ENCODE measurements at places on chromosomes 3 and 15.

- no peak for DNase-seq
Observed at GRCh38 chr3:171005648-171006047, 20.9 kb downstream of the SLC2A2 start.

GRCh38 chr3:43210049-43211027 lies 76.0 kb upstream of the SNRK start:
- DNase-seq = no peak

- DNase-seq = no peak
Observed at GRCh38 chr15:79846539-79846938, 50.3 kb downstream of the MTHFS start.

DNA sequence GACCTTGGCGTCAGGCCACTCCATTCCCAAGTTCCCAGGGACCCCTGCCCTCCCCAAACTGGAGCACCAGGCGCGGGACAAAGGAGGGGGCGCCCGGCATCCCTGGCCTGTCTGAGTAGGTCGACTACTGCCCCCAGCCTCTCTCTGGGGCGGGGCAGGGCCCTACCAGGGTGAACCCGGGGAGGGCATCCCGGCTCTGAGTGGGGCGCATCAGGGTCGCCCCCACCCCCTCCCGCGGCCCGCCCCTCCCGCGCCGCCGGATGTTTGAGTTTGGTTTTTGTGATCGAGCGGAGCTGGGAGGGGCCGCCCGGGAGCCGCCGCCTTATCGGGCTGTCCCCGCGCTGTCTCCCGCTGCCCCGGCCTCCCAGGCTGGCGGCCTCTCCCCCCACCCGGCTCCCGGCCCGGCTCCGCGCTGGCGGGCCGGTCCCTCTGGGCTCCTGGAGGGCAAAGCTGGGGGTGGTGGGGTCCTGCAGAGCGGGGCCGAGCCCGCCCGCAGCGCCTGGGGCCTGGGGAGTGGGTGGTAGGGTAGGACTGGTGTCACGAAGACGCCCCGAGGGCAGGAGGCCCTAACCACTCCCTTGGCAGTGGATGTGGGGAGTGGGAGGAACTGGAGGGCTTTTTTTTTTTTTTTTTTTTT lies 47.2 kb upstream of the SMAD6 start:
- no peak for DNase-seq

DNA sequence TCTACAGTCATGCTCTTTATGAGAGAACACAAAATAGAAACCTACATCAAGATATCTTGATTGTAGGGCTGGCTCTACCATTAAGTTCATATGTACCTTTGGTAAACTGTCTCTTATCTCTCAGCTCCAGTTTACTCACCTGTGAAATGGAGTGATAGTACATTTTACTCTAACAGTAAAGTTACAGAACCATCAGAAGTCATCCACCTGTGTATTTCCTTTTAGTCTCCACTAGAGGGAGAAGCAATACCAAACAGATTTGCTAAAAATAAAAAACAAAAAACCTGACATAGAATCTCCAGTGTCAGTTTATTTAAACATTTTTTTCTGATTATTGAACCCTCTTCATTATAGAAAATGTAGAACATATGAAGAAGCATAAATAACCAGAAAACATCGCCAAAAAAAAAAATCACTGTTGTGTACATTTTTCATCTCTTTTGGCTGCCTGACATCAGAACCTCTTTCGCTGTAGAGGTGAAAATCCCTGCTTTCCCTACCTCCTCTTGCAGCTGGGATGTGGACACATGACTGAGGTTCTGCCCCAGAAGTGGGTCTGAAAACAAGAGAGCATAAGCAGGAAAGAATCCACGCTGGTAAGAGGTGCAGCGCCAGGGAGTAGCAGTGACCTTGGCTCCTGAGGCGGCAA lies 48.7 kb upstream of the WDR72 start:
- DNase-seq = no peak

DNA sequence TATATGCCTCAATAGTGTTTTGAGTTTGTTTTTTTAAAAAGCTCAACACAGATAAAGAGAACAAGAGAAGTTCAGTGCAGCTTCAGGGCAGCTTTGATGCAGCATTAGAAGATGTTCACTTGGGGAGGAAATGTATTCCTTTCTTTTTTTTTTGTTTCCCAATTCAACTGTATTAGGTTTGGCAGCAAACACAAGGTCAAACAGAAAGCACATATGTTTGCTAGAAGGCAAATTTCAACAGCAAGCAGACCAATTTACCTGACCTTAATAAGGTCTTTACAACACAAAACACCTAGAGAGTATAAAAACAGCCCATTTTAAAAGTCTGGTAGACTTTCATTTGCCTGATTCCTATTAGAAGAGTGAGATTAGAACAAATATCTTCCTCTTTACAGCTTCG lies 7.3 kb upstream of the CDAN1 start:
- no peak for DNase-seq

GRCh38 chr3:95464346-95464745 lies 1350.0 kb upstream of the EPHA6 start:
- no peak for DNase-seq

- DNase-seq = peak; percentile 73
Observed at GRCh38 chr3:194070634-194071409, 65.1 kb upstream of the HES1 start.

DNA sequence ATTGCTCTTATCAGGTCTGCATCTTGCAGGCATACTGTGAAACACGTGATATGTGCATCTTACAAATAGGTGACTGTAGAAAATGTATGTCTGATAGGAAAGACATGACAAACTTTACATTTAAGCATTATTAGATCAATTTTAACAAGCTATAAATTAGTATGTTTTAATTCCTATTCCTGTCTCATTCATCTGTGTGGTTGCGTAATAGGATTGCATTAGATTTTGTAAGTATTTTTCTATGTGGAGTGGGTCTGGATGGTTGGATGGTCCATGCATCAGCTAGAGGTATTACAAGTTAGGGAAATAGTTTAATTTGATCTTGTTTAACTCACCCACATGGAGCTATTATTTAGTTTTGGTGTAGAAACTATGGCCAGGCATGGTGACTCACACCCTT lies 18.8 kb downstream of the ASTE1 start:
- DNase-seq = no peak

DNA sequence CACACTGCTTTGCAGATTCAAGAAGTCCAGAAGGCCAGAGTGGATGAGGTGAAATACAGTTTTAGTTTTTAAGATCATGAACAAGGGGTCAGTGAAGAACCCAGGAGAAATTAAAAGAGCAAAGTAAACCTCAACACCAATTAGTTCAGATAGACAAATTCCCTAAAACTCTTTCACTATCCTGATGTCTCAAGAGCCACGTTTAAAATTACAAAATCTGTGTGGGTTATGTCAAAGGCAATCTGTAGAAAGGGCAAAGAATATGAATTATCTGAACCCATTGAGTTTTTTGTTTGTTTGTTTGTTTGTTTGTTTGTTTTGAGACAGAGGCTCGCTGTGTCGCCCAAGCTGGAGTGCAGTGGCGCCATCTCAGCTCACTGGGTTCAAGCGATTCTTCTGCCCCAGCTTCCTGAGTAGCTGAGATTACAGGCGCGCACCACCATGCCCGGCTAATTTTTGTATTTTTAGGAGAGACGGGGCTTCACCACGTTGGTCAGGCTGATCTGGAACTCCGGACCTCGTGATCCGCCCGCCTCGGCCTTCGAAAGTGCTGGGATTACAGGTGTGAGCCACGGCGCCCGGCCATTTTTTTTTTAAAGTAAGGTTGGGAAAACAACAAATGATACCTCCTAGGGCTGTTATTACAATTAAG lies 32.1 kb upstream of the ST3GAL6 start:
- peak; percentile 81 for DNase-seq

DNA sequence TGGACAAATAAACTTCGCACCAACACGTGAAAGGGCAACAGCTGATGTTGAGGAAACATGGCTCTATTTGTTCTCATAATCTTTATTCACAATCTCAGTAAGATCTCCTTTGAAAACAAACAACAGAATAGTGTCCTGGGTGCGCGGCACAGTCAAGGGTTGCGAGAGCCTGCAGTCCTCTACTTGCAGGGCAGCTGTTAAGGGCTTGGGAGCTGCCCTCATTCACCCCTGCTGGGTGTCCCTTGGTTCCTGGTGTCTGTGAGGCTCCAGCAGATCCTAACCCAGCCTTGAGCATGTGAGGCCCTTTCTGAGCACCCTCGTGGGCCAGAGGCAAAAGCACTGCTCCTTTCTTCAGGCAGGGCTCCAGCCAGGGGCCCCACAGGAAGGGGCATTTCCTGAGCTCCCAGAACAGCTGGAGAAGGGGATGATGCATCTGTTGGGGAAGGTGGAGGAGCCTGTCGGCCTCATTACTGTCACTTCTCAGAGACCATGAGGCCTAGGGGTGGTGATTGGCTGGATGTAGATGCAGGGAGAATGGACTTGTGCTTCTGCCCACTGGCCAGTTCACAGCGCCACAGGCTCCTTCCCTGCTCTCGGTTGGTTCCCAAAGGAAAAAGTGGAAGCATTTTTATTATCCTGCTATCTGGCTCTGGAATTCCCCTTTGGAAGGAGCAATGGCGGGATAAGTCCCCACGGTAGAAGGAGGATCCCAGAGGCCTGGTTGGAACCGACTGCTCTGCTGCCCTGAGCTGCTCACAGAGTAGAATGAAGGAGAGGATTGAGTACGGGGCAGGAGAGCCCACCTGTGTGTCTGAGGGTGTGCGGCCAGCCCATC lies 51.9 kb upstream of the KLF13 start:
- DNase-seq = no peak

- no peak for DNase-seq
Observed at GRCh38 chr3:106710596-106710995, 666.6 kb upstream of the CCDC54 start.

- DNase-seq = no peak
Observed at GRCh38 chr3:123658118-123658851, 73.4 kb upstream of the HACD2 start.

- DNase-seq = no peak
Observed at GRCh38 chr15:52133510-52134220, 21.1 kb upstream of the BCL2L10 start.

- DNase-seq = no peak
Observed at GRCh38 chr15:88181613-88182012, 74.9 kb downstream of the NTRK3 start.

DNA sequence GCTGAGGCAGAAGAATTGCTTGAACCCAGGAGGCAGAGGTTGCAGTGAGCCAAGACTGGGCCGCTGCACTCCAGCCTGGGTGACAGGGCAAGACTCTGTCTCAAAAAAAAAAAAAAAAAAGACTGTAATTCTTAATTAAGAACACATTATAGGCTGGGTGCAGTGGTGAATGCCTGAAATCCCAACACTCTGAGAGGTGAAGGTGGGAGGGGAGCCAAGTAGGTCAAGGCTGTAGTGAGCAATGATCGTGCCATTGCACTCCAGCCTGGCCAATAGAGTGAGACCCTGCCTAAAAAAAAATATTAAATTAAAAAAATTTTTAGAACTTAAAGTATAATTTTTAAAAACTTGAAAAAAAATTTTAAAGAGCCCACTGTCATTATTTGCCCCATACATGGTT lies 13.4 kb upstream of the ARPIN start:
- DNase-seq = no peak

DNA sequence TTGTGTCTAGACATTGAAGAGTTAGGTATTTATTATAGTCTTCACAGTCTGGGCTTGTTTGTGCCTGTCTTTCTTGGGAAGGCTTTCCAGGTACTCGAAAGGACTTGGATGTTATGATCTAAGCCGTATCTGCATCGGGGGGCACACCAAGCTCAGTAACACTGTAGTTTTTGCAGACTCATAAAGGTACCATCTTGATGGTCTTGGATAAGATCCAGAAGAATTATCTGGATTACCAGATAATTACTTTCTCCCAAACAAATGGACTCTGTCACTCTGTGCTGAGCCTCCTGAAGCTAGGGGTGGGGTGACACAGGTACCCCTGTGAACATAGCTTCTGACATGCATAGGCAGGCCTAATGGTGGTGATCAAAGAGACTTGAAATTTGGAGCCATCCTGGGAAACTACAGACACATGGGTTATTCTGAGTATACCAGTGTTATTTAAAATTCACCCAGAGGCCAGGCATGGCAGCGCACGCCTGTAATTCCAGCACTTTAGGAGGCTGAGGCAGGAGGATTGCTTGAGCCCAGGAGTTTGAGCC lies 238.6 kb upstream of the TPM1 start:
- DNase-seq = no peak

DNA sequence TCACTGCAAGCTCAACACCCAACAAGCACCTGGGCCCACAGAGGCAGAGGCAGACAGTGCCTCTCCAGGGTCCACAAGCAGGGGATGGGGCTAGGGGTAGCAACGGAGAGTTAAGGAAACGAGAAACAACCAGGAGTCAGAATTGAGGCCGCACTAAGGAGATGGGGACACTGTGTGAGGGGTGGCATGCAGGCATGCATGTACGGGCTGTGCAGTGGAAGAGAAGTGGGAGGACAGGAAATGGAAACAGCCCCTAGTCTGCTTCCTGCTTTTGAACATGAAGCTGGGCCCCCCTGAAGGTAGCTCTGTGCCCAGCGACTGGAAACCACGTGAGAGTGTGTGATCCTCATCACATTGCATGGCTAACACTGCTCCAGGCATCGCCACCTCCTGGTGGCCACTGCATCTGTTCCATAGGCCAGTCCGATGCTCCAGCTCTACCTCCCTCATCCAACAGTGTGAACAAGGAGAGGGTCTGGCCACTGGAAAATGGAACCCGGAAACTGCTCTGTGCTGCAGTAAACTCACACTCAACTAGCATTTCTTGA lies 44.0 kb downstream of the XXYLT1 start:
- DNase-seq = no peak

- peak; percentile 84 for DNase-seq
Observed at GRCh38 chr3:53180305-53181023, 19.5 kb downstream of the PRKCD start.
